Mammary epithelial cell (primary cell): ENCODE measurements at places on chromosomes 1 and 21. TPM values are rescaled to one million over a fixed set of nuclear protein-coding genes. Genes with fewer than 3 reads are reported as not detected.

Gene FCRL1
- total RNA-seq = not detected

Gene SPATA45
- not detected for total RNA-seq

Gene TRIM45
- 3.7 and 4.0 TPM in 2 replicates for total RNA-seq

Gene CAMK1G
- total RNA-seq = not detected in 2 replicates

Gene PAQR6
- total RNA-seq = 2.8 TPM

Gene ZBTB8A
- 7.2 and 8.9 TPM in 2 replicates for total RNA-seq

Gene RGS1
- not detected for total RNA-seq

Gene PCAT6
- total RNA-seq = 4.1 and 5.6 TPM in 2 replicates

Gene C1orf226
- total RNA-seq = 2.2 TPM

- no peak for DNase-seq
These were observed 96.5 kb upstream of the CD34 start for GRCh38 chr1:208007319-208007937.

- no peak for DNase-seq
These were observed 34.9 kb downstream of the SSBP3 start for GRCh38 chr1:54371038-54371941.

- peak; percentile 35 for DNase-seq
These were observed 8.0 kb downstream of the RGL1 start for GRCh38 chr1:183812686-183813569.

DNA sequence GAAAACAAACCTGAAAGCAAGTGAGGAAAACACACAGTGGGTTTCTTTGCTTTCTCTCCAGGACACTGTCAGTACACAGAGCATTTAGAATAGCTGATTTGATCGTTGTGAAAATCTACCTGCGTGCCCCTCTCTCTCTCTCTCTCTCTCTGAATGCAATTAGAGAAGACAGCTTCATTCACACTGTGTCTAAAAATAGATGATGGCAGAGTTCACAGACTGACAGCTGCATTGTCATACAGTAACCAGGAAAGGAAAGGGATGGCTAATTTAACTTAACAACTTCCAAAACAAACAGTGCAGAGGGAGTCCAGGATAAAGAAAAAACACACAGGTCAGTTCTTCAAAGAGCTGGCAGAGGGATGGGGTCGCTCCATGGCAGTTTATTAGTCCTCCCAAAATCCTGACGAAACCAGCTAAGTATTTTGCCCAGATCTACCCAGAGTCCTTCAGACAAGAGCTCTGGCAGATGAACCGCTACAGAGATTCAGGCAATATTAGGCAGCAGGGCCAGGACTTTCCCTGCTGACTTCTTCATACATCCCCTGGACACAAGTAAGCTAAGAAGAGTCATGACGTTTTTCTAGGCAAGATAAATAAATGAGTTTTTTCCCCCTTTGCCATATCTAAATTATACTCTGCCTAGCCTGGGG is 58.9 kb downstream of the WLS start:
- DNase-seq = no peak

- no peak for DNase-seq
These were observed 19.5 kb downstream of the LRRC8C start for GRCh38 chr1:89652373-89652772.

DNA sequence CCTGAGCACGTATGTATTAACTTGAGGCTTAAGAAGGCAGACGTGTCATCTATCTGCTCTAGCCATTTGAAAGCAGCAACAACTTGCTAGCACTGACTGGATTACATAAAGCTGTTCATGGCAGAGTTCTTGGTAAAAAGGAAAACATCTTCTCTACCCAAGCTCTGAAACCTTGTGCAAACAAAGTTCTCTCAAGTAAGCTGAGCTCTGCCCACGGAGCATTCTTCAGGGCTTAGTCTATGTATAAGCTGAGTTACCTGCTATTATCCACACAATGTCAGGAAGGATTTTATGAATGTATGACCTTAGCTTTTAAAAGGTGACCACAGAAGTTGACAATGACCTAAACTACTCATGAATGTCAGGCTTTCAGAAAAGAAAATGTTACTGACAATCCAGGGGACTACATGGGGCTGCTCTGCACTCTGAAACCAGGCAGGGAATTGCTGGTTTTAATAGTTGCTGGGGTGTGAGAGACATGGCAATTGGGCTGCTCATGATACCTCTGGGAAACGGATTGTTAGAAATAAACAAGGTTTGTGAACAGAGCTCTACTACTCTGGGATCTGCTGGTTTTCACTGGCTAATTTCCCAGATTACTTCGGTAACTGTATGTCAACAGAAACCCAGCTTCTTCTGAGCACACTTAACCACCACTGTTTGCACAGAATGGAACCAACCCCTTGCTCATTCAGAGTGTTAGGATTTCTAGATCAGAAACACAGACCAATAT is 29.6 kb upstream of the CCN1 start:
- DNase-seq = peak; percentile 72

GRCh38 chr1:118247593-118247992 is 62.6 kb upstream of the SPAG17 start:
- DNase-seq = peak; percentile 23

- DNase-seq = no peak
These were observed 116.5 kb upstream of the LRRC7 start for GRCh38 chr1:69451196-69451595.

DNA sequence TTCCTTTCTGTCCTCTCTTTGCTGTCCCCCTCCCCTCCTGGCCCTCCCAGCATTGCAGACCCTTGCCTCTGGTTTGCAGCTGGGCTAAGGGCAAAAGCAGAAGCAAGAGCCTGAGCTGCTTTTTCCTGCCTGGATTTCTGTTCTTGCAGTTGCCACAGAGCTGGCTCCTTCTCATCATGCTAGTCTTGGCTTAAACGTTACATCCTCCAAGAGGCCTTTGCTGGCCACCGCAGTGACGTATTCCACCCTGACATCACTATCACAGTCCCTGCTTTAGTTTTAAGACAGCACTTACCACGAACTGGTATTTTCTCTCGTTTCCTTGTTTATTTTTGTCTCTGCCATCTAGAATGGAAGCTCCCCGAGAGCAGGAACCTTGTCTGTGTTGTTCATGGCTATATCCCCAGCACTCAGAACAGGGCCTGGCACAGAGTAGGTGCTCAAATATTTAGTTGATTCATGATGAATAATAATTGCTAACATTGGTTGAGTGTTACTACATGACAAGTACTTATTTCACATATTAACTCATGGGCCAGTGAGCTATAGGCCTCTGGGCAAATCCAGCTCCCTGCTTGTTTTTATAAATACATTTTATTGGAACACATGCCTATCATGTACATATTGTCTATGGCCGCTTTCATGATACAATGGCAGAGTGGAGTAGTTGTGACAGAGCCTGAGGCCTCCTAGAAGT is 13.2 kb upstream of the CSF1 start:
- DNase-seq = no peak

- no peak for DNase-seq
These were observed 174.0 kb upstream of the KAZN start for GRCh38 chr1:14424325-14425002.

GRCh38 chr1:9826616-9827015 is 2.9 kb upstream of the CLSTN1 start:
- no peak for DNase-seq

DNA sequence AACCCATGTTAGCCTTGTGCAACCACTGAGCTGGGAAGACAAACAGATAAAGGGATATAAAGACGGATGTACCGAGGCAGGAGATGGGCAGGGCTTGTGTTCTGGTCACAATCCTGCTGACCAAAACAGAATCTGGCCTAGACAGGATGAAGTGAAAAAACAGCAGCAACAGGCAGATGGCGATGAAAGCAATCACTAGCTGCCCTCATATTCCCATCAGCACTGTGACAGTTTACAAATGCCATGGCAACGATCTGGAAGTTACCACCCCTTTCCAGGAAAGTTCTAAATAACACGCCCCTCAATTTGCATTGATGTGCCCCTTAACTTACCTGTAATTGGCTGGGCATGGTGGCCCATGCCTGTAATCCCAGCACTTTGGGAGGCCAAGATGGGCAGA is 40.6 kb upstream of the CD46 start:
- peak; percentile 14 for DNase-seq

DNA sequence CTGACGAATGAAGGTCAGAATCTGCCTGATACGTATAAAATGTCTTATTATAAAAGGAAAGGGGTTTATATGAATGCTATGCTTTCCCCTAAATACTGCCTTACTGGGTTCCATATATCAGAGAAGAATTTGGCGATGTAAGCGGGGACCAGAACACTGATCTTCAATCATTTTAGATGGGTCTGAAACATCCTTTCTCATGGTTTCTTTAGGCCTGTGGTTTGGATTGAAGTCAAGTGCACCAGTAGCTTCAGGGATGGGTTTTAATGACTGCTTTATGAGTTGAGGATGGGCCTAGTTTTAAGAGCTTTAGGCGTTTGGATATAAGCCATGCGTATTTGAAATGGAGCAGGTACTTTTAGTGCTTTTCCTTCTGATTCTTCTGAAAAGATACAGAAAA is 6.9 kb downstream of the FMN2 start:
- no peak for DNase-seq

GRCh38 chr1:173206816-173207568 is at the start of gene TNFSF4:
TSS of gene TNFSF4 (minus strand) at chr1:173207331. CDS start at chr1:173207176, 155 bp downstream.
- DNase-seq = no peak

DNA sequence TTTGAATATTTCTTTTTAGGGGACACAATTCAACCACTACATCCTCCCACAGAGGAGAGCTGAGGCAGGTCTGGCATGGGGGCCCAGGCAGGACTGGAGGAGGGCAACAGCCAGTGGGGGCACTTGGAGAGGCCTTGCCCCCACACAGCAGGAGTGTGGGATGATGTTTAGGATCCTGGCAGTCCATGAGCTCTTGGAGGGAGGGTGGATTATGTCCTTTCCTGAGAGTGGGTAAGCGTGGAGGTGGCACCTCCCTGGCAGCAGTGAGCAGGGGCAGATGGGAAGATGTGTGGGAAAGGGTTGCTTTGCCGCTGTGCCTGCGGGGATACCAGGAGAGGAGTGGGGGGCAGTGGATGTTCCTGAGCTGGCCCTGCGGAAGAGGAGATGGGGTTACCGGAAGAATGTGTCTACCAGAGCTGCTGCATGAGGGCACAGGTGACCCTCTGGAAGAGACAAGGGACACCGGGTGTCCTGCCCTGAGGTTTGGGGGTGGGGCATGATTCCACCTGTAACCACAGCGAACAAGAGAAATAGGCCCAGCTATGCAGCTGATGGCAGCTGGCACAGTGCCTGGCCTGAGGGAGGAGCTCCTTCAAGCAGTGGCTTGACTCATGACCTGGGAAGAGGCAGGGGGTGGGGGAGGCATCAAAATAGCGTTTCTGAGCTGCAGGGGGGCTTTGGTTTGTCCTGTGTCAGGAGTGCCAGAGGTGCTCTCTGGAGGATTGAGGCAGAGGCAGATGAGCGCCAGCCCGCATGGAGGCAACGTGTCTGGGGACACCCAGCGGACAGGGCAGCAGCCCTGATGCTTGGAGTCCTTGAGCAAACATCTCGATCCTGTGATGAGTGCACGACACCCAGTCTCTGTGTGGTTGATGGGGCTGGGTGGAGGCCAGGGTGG is 123.9 kb upstream of the TMPRSS2 start:
- peak; percentile 83 for DNase-seq

DNA sequence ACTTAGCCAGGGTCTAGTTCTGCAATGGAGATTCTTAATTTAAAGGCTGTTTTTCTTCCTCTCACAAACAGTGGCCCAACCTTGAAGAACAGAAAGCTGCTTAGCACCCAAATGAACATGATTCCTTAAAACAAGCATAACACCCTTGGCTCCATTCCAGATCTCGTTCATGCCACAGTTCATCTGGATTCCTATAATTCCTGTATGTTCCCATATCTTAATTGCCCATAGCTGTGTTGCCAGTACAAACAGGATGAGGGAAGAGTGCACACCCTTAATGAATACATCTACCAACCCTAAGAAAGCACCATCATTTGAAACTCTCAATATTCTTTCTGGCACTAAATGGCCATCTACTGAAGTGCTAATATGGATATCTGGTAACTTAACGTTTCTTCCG is 45.5 kb downstream of the TGFB2 start:
- peak; percentile 32 for DNase-seq

GRCh38 chr1:196527919-196528318 is 80.3 kb downstream of the KCNT2 start:
- no peak for DNase-seq

DNA sequence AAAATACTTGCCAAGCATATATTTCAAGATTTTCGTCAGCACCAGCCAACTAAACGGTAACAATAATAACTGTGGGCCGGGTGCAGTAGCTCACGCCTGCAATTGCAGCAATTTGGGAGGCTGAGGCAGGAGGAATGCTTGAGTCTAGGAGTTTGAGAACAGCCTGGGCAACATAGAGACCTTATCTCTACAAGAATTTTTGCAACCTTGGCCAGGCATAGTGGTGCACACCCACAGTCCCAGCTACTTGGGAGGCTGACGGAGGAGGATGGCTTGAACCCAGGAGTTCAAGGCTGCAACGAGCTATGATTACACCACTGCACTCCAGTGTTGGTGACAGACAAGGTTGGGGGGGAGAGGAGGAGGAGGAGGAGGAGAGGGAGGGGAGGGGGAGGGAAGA is 145.0 kb upstream of the TIAM1 start:
- no peak for DNase-seq

DNA sequence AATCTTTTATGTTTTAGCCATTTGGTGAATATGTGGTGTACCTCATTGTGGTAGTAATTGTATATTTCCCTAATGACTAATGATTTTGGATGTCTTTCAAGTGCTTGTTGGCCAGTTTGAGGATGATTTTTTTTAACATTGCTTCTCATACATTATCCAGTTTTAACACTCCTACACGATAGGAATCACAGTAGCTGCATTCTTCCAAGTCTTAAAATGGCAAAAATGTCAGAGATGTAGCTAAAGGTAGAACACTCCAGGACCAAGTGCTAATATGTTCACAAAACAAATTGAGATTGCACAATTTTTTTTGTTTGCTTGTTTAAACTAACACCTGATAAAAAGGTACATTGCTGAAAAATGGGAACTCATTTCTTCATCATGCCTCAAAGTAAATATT is 11.7 kb downstream of the USP25 start:
- peak; percentile 43 for DNase-seq

DNA sequence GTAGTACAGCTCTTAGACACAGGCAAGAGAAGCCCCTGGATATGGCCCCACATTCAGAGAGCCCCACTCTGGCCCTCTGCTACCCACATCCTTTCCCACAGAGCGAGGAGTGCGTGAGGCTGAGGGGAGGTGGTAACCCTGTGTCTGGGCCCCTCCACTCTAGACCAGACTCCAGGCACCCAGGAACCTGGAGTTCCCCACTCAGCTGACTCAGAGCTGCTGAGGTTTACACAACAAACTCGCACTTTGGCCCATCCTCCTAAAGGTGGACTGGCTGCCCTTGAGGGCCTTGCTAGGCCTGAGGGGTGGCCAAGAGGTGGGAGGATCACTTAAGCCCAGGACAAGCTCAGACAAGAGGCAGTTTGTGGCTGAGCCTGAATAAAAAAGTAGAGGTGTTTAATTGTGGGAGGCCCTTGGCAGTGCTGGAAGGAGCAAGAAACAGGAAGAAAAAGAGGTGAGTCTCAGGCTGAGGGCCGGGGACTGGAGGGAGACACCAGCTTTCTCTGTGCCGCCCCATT is 10.7 kb downstream of the MR1 start:
- DNase-seq = peak; percentile 97
